BJ (cell line): ENCODE measurements at places on chromosomes 3 and 15.

DNA sequence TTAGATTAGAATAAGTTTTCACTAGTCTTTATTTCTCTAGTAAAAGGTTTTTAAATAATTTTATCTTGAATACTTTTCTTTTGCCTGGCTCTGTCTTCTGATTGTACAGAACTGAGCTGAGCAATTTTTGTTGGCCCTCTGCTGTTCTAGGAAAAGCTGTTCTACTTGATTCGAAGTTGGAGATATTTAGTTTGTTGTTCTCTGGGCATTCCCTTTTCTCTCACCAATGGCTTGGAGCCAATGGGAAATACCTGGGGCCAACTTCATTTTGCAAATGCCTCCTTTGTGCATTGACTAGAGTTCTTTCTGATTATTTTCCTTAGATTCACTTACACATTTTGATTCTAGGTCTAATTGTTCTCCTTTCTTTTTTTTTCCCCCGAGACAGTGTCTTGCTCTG is 16.5 kb downstream of the ABHD5 start:
- DNase-seq = no peak

- DNase-seq = peak; percentile 8
These were observed 77.4 kb downstream of the SNRK start for GRCh38 chr3:43363621-43364266.

- no peak for DNase-seq
These were observed 67.2 kb downstream of the EFHB start for GRCh38 chr3:19866751-19867347.

DNA sequence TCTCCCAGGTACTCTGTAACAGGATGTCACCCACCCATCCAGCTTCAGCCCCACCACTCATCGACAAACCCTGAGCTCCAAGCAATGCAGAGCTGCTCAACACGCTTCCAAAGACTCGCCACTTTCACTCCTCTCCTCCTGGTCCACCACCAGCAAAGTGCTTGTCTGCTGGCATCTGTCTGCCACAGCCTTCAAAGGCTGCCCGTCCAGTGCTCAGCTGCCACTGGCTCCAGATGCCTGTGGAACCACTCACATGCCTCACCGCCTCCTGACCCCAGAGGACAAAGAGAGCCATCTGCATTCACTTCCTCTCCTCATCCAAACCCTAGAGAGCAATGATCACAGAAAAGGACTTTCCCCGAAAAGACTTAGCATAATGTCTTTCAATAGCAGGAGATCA is 109.5 kb upstream of the OCA2 start:
- no peak for DNase-seq

DNA sequence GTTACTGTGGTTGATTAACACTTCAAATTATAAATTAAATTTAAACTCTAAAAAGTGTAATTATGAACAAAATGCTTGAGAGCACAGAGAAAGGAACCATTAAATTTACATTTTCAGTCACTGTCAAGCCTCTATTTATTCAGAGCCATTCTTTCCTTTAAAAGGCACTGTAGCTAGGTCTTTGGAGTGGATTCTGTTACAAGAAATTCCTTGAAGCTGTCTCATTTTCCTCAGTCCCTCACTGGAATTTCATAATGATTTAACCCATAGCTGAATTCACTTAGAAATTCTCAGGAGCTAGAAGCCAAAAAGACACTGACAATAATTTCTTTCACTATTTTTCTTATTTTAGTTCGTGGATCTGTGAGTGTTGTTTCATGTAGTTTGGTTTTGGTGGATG is 81.2 kb upstream of the TCF12 start:
- DNase-seq = no peak

DNA sequence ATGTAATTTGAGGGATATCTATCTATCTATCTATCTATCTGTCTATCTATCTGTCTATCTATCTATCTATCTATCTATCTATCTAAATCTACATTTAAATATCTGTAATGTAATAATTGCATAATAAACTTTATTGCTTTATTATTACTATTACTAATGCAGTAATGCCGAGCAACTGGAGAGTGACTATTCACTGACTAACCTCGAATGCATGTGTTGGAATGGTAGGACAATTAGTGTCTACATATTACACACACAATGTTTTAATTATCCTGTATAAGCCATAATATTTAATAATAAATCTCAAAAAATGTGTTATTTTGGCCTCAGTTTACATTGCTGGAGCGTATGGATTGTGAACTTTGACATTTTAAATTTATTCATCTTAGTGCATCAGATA is 25.2 kb upstream of the CNTN3 start:
- no peak for DNase-seq

GRCh38 chr3:117600666-117601065 is 891.1 kb downstream of the TUSC7 start:
- no peak for DNase-seq

DNA sequence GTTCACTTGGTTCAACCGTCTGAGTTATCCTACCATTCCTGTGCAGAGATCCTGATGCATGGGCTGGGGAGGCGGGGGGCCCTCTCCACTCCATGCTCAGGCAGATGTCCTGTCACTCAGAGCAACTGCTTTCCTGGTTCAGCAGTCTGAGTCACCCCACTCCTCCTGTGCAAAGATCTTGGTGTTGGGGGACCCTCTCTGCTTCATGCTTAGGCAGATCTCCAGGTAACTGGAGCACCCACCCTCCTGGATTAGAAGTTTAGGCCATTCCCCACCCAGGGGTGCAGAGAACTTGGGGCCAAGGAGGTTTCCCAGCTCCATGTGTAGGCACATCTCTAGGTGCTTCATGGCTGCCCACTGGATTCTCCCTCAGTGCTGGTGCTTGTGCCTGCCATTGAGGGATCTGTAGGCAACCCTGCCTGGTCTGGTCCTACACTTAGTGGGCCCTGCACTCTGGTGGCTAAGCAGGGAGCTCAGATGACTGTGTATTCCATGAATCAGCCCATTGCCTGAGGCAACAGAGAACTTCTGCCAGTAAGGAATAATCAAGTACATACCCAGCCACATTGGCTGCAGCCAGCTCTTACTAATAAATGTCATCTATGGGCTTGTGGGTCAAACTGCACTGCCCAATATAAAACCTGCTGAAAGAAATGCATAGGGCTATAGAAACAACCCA is 465.4 kb upstream of the THBS1 start:
- DNase-seq = no peak

GRCh38 chr3:81764665-81765064 is 3.2 kb upstream of the GBE1 start:
- no peak for DNase-seq

GRCh38 chr3:133426721-133427120 is 26.9 kb downstream of the BFSP2 start:
- no peak for DNase-seq

GRCh38 chr15:36465304-36465703 is 114.1 kb upstream of the CDIN1 start:
- DNase-seq = no peak

DNA sequence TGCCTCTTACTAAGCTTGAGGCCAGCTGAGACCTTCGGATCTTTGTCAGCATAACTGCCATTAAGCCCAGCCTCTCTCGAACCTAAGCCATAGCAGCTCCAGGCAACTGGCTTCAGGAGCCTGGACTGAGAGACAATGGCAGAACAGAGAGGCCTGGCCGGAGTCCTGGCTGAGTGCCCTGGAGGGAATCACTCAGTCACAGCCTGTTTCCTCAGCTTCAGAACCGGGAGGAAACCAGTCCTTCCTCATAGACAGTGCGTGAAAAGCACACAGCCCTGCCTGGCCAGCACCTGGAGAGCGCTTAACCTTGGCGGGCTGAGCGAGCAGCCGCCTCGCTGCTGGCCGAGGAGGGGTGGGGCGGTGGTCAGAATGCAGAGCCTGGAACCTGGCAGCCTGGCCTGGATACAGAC is 21.6 kb downstream of the RNU5B-1 start:
- no peak for DNase-seq

DNA sequence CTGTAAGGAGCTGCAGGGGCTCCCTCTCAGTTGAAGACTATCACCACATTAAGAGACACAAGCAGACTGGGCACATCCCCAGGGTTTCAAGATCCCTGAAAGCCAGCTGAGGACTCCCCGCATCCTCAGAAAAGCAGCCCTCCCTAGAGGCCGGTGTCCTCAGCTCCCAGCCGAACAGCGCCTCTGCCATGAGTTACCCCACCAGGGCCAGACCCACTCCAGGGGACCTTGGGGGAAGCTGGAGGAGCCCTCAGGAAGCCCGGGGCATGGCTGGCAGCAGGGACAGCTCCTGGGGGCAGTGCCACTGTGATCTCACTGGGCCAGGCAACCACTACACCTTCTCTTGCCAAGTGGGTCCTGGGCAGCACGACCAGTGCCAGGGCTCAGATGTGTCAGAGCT is 8.1 kb downstream of the KLF15 start:
- no peak for DNase-seq

GRCh38 chr3:2526926-2527325 is 428.3 kb downstream of the CNTN4 start:
- no peak for DNase-seq

DNA sequence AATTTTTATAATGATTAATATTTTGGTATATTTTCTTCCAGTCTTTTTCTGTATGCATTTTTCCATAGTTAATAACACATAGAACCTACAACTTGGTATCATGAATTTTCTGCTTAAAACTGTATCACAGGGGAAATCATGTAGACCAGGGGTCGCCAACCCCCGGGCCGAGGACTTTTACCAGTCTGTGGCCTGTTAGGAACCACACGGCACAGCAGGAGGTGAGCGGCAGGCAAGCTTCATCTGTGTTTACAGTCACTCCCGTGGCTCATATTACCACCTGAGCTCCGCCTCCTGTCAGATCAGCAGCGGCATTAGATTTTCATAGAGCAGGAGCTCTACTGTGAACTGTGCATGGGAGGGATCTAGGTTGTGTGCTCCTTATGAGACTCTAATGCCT is 54.7 kb downstream of the RPL22L1 start:
- no peak for DNase-seq

- DNase-seq = no peak
These were observed 5.0 kb upstream of the LRRFIP2 start for GRCh38 chr3:37179144-37179967.

DNA sequence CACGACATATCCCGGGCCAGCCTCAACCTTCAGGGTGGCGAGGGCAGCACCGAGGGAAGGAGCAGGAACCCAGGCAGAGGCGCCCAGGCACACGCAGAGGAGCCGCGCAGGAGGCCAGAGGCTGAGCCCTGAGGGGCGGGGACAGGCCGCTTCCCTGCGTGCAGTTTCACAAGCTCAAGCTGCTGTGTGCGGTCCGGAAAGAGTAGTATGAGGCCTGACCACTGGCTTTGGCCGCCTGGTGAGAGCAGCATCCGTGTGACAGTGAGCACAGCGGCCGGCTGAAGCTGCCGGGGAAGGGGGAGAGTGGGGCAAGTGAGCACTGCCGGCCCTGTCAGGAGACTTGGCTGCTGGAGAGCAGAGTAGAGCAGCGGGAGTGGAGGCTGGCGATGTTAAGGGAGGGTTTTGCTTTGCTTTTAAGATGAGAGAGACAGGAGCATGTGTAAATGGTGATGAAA is 8.7 kb downstream of the ZDHHC19 start:
- DNase-seq = no peak

GRCh38 chr3:115052906-115053305 is 94.2 kb downstream of the ZBTB20 start:
- DNase-seq = no peak

DNA sequence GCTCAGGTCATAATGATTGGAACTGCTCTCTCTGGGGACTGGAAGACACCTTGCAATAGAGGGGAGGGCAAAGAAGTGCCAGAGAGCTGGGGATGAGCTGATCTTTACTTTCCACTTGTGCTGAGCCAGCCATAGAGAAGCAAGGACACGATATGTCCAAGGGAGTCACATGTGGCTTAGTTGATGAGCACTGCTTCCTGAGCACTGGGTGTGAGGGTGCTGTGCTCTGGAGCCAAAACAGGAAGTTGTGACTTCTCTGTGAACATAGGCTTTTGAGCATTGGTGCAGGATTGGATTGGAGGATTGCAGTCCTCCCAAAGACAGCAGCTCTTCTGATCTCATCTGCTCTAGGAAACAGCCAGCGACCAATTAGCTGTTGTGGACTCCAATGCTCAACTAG is 6.7 kb downstream of the PARP14 start:
- DNase-seq = no peak

DNA sequence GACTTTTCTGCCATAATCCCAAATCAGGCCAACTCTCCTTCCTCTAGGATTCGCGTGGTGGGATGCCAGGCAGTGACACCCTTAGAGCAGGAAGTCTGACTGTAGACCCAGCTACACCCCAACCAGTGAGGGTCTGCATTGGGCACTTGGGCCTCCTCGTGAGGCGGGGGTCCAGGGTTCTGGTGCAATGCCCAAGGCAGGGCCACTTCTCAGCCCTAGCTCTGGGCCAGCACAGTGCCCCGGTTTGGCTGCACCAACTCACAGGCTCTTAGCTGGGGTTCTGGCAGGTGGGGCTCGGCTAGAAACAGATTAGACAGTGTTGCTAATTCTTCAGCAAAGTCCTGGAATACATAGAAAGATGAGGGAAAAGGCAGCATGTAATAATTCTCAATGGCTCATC is 12.7 kb downstream of the CDAN1 start:
- DNase-seq = no peak

- no peak for DNase-seq
These were observed 5.9 kb upstream of the RBPMS2 start for GRCh38 chr15:64781299-64781698.

- no peak for DNase-seq
These were observed 27.3 kb downstream of the DUSP7 start for GRCh38 chr3:52029053-52029452.

GRCh38 chr15:42082823-42083604 is 11.3 kb downstream of the PLA2G4D start:
- no peak for DNase-seq

DNA sequence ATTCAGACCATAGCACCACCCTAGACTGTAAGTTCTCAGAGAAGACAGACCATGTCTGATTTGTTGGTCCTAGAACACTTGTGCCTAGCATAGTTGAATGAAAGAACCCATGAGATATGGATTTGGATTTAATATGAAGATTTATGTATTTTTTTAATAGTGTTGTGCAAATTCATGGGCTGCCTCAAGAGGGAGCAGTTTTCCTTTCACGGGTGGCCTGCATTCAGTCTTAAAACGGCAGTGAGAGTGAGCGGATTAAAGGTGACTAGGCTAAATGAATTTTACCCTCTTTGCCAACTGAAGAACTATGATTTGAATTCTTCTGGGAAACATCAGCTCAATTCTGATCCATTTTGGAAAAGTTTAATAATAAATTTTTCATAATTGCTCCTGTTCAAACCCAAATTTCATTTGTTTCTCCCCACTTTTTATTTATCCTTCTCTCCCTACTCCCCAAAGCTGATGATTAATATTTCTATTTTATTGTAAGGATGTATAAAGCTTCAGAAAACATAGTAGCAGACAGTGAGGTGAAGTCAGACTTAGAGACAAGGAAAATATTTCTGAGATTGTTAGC is 67.3 kb downstream of the MORC1 start:
- no peak for DNase-seq

DNA sequence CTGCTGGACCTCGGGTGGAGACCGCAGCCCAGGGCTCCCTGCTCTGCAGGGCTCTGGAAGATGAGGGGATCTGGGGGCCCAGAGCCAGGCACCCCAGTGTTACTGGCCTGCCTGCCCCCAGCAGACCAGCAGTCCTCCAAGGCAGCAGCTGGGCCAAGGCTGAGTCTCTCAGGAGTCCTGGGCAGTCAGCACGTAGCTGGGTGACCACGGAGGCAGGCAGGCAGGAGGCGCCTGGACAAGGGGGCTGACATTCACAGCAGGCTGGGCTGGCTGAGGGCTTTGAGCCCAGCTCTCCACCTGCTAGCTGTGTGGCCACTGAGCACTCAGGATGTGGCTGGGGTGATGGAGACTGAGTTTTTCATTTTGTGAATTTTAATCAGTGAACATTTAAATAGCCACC is 67.9 kb downstream of the IQSEC1 start:
- no peak for DNase-seq
